RKO (cell line): ENCODE measurements at places on chromosomes 3 and 15.

GRCh38 chr15:23472678-23473077 lies 25.6 kb upstream of the GOLGA6L2 start:
- no peak for DNase-seq

GRCh38 chr15:75891895-75892294 lies 11.8 kb upstream of the FBXO22 start:
- peak; percentile 49 for DNase-seq

- no peak for DNase-seq
These were observed 154.2 kb upstream of the LRIG1 start for GRCh38 chr3:66655044-66655443.

DNA sequence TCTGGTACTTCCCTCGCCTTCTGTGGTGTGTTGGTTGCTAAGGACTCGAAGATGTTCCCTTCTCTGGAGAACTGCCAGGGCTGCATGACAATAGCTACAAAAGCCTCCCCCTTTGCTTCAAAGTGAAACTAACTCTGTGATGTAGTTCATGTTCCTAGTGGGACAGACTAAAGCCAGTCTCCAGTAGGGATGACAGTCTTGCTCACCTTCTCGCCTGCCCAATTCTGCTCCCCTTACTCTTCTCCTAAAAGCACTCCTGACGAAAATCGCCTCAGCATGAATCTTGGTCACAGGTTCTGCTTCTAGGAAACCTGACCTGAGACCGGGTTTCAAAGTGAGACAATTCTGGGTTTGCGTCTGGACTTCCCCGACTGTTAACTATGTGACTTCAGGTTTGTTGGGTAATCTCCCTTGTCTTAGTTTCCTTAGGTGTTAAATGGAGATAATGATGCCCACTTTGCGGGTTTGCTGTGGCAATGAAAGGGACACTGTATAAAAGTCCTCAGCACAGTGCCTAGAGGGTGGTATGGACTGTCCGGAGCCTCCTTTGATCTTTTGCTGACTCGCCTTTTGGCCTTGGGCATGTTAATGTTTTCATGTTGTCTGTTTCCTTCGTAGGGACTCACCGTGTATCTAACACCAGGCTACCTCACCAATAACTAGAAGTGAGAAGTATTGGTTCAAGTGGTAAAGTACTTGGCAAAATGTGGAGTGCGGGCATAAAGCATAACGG lies 24.9 kb upstream of the THRB start:
- DNase-seq = no peak

- DNase-seq = no peak
These were observed 128.9 kb downstream of the ZIC1 start for GRCh38 chr3:147538034-147538433.

- DNase-seq = peak; percentile 9
These were observed 398.3 kb downstream of the MFSD1 start for GRCh38 chr3:159200176-159200575.

DNA sequence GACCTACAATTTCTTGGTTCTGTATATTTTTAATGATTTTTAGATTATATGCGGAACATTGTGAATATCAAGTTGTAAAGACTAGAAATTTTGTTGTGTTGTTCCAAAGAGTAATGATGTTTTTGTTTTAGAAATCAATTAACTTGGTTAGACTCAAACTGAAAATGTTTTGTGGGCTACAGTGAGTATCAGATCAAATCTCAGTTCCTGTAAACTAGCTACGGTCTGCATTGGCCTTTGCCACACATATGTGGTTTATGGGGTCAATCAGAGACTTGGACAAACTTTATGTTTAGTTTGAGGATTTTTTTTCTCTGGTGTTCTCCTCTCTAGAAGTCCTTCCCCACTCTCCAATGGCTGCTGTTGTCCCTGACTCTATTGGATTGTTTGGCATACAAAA lies 308.0 kb upstream of the THRB start:
- DNase-seq = no peak

DNA sequence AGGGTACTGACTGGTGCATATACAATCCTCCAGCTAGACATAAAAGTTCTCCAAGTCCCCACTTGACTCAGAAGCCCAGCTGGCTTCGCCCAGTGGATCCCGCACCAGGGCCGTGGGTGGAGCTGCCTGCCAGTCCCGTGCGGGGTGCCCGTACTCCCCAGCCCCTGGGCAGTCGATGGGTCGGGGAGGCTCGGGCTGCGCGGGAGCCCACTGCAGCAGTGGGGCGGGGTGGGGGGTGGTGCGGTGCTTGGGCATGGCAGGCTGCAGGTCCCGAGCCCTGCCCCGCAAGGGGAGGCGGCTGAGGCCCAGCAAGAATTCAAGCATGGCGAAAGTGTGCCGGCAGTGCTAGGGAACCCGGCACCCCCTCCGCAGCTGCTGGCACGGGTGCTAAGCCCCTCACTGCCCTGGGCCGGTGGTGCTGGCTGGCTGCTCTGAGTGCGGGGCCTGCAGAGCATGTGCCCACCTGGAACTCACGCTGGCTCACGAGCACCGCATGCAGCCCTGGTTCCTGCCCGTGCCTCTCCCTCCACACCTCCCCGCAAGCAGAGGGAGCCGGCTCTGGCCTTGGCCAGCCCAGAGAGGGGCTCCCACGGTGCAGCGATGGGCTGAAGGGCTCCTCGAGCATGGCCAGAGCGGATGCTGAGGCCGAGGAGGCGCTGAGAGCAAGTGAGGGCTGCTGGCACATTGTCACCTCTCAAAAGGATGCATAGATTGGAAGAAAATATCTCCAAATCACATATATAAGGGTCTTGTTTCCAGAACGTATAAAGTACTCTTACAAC lies 68.3 kb upstream of the PIK3R4 start:
- no peak for DNase-seq

DNA sequence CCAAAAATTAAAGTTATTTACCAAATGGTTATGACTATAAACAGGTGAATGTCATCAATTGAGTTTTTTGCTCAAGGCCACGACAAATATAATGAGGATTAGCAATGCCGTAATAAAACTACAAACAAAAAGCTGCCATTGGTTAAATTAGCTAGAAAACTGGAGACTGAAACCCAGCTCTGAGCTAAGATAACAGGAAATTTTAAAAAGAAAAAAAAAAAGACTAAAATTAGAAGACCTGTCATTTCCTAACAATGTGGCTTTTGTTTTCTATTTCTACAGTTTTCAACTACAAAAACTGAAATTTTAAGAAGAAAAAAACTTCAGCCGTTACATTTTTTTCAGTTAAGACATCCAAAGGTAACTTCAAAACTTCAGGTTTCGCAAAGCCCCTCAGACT lies 9.7 kb downstream of the SLC12A6 start:
- no peak for DNase-seq

- DNase-seq = no peak
These were observed 51.7 kb upstream of the CAPN7 start for GRCh38 chr3:15154326-15154725.

GRCh38 chr3:70342149-70342548 lies 29.7 kb upstream of the MDFIC2 start:
- no peak for DNase-seq
